ENCODE measurements at places on chromosomes 1 and 21.

- no peak for DNase-seq
Observed at GRCh38 chr1:219176168-219176567, 2.5 kb downstream of the LYPLAL1 start.

- no peak for DNase-seq
Observed at GRCh38 chr1:240173836-240174235, 82.2 kb downstream of the FMN2 start.

- no peak for DNase-seq
Observed at GRCh38 chr1:239436286-239436685, 49.9 kb downstream of the CHRM3 start.

GRCh38 chr1:202093858-202094257 lies 28.9 kb upstream of the GPR37L1 start:
- DNase-seq, result no peak

- no peak for DNase-seq
Observed at GRCh38 chr1:20199403-20199802, 13.1 kb upstream of the PLA2G2C start.

DNA sequence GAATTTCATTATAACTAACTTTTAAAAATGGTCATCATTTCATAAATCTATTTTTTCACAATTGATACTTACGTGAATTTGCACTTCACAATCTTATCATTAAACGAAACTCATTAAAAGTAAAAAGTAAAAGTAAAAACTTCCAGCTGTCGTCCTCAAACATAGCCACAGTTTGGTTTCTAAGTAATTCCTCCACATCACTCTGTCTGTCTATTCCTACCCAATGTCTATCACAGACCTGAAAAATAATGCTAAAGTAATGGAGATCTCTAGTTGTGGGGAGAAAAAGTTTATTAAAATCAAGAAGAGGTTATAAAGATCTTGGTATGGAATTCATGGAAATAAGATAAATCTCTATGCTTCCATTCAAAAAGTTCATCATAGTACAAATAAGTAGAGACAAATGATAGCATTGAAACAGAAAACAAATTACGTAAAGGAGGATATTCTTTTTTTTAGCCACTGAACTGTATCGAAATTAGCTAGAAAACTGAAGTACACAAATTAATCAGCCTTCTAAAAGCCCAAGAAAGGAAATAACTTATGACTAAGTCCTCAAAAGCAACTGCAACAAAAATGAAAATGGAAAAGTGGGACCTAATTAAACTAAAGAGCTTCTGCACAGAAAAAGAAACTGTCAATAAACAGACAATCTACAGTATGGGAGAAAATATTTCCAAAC lies 148.6 kb downstream of the TIAM1 start:
- DNase-seq, result no peak

DNA sequence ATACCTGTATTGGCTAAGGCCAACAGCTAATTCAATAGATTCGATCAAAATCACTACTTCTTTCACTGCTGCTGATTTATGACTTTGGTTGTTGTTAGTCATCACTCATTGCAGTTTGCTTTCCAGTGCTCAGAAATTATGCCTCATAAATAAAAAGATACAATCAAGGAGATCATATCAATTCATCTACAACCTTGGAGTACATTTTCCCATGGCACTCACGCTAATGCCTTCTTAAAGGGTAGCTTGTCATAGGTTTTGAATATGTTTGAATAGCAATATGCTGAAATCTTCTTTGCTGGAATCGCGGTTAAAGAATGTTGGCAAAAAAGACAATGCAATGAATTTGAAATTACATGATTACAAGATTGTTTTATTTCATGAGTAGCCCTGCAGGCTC lies 89.9 kb downstream of the KCTD3 start:
- no peak for DNase-seq

DNA sequence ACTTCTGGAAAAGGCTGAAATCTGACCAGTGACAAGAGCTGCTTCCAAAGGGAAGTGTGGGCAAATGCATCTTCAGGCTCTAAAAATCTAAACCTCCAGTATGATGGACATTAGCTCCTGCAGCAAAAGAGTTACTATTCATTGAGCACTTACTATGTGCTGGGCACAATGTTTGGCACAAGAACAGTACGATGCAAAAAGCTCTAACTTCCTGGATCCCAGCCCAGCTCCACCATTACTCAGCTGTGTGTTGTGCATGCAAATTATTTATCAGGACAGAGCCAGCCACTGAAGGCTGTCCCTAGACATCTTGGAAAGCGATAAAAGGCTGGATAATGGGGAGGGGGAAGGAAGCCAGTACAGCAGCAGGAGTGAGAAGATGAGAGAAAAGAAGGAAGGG lies 143.5 kb downstream of the ELAVL4 start:
- DNase-seq, result no peak

- DNase-seq, result no peak
Observed at GRCh38 chr1:74470251-74470650, 42.2 kb downstream of the LRRC53 start.

DNA sequence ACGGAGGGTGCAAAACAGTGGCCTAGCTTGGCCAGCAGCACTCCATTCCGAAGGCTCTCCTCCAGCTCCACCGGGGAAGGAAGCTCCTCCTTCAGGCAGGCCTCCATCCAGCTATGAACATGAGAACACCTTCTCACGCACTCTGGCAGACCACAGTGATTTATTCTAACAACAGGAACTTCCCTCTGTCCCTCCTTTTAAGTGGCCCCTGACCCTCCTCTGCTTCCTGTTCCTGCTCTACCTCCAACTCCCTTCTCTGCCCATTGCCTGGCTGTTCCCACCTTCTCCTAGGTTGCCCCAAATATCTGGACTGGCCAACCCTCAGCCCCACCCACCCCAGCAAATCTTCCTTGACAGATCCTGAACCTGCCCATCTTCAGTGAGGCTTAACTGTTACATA lies 5.9 kb downstream of the IQGAP3 start:
- DNase-seq, result no peak

DNA sequence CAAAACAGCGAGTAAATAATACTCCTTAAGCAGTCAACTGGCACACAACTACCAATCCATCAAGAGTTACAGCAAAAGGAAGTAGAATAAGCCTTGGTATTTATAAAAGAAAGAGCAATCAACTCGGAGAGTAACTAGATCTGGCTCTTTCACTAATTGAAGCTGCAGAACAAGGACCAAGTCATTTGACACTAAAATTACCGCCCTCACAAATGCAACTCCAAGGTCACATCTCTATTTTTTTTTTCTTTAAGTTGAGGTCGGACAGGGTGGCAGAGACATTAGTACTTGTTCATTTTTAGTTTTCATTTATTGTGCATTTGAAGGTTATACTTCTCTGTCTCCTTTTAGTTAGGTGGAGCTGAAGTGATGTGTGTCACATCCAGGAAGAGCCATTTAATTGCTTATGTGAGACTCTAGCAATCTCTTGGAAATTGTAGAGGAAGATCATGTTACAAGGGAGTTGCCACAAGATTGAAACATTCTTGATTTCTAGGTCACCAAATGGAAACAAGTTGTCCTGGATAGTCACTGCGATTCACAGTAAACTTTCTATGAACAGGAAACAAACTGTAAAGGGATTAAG lies 138.1 kb upstream of the ADAMTS5 start:
- no peak for DNase-seq

- DNase-seq, result no peak
Observed at GRCh38 chr1:86594284-86594770, 47.4 kb downstream of the CLCA4 start.

GRCh38 chr1:175900171-175900570 lies 156.8 kb upstream of the TNR start:
- DNase-seq, result no peak

DNA sequence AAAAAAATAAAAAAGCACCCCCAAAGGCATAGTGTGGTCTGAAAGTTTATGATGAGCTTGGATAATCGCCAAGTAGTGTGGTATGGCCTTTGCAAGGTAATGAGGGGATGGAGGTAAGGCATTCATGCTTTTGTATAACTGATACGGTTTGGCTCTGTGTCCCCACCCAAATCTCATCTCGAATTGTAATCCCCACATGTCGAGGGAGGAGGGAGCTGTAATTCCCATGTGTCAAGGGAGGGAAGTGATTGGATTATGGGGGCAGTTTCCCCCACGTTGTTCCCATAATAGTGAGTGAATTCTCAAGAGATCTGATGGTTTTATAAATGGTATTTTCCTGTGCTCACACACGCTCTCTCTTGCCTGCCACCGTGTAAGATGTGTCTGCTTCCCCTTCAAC lies 215.5 kb downstream of the NFIA start:
- no peak for DNase-seq

DNA sequence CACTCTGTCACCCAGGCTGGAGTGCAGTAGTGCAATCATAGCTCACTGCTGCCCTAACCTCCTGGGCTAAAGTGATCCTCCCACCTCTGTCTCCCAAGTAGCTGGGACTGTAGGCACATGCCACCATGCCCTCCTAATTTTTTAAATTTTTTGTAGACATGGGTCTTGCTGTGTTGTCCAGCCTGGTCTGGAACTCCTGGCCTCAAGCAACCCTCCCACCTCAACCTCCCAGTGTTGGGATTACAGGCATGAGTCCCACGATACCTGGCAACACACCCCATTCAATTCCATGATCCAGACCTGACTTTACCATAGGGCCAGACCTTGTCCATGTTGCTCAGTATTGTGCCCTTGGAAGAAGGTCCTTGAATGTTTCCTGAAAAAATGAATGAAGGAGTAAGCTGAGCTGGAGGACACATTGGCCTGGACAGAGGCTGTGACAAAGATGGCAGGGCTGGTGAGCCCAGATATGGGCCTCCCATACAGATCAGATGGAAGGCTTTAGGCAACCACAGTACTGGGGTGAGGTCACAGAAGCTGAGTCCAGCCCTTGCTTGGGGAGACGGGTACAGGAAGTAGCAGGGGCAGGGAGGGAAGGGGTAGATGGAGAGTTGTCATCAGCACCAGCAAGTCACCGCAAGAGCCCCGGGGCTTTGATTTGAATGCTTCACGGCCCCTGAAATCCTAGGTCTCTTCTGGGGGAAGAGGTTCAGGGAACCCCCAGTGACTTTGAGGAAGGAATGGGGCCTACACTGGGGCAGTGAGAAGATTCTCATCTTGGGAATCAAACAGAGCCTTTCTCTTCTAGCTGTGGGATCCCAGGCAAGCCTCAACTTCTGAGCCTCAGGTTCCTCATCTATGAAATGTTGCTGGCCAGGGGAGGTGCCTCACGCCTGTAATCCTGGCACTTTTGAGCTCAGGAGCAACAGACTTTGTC lies 40.1 kb upstream of the DMBX1 start:
- no peak for DNase-seq

DNA sequence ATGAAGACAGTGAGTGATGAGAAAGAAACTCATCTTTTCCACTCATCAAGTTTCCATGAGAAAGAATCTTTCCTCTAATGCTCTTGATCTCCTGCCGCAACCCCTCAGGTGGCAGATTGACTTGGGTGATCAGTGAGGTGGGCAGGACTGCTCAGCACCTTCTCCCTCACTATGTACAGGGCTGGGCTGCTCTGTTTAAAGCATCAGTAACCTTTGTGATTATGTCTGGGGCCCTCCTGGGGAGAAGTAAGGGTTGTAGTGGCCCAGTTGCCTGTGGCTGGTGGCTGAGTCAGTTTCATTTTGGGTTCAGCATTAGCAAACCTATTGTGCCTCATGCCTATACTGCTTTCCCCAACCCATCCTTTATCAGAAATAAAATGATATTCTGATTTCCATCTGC lies 366.0 kb downstream of the TTLL7 start:
- no peak for DNase-seq

DNA sequence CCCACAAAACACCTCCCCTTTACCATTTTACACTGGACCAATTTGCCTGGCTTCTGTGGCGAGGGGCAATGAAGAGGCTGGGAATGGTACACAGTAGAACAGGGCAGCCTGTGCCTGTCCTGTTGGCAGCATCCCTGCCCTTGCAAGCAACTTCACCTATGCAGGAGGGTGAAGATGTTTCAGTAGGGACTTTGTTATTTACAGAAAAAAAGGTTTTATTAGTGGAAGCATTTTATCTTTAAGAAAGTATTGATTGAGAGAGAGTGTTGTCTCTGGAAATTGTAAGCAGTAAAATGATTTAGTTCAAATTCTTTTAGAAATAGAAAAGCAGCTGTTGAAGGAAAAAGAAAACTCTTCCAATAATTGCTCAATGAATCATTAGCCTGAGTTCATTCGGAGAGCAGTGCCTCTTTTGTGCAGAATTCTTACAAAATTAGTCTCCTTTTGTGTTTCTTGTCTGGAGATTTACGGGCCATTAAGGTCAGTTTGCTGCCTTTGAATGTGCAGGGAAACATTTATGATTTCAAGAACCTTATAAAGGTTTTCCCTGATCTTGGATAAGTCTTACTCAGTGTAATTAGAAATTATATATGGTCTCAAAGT lies 49.1 kb downstream of the HHAT start:
- DNase-seq, result no peak

- DNase-seq, result no peak
Observed at GRCh38 chr1:84715342-84716019, 25.2 kb upstream of the SSX2IP start.

GRCh38 chr1:100786870-100787269 lies 67.3 kb downstream of the VCAM1 start:
- no peak for DNase-seq

- no peak for DNase-seq
Observed at GRCh38 chr21:44525391-44526095, 14.5 kb downstream of the KRTAP10-1 start.

- peak; percentile 48 for DNase-seq
Observed at GRCh38 chr1:44808063-44808937, at the start of gene BTBD19. Gene BTBD19, plus strand, starts transcription at chr1:44808523. Its CDS starts 298 bp downstream, at chr1:44808821.

GRCh38 chr1:199010492-199010891 lies 371.7 kb downstream of the PTPRC start:
- DNase-seq, result no peak

GRCh38 chr21:32929633-32930038 lies 96.1 kb upstream of the OLIG2 start:
- no peak for DNase-seq

DNA sequence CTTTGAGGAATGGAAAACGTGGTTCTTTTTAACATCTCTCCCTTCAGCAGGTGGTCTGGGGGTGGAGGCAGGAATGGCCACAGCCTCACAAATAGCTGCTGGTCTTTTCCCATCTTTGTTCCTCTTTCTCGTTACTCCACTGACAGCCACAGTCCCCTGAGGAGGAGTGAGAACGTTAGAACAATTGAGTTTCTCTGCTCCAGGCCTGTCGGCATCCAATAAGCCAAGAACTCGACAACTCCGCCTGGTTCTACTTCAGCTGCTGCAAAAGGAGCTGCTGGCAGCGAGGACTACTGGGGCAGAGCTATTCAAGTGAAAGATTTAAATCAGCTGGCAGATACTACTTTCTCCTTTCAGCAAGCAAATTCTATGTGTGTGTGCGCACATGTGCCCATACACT lies 169.5 kb upstream of the GALNT2 start:
- DNase-seq, result no peak

DNA sequence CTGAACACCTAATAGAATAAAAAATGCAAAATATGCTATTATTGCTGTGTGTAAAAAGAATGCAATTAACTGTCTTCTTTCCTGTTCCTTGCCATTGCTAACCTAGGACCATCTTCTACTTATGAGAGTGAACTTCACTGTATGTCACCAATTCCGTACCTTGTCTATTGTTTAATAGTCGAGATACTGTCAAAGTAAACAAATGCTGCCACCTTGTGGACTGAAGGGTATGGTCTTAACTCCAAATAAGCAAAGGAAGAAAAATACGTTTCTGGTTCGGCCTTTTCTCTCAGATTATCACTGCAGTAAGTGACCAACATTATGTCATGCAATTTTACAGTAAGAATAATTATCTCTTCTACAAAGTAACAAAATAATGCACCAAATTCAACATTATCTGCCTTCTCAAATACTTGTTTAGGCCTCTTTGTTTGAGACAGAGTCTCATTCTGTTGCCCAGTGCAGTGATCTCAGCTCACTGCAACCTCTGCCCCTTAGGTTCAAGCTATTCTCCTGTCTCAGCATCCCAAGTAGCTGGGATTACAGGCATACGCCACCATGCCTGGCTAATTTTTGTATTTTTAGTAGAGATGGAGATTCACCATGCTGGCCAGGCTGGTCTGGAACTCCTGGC lies 133.4 kb downstream of the COP1 start:
- DNase-seq, result peak; percentile 39
